Muscle of leg (tissue), 16 donors: ENCODE measurements at places on chromosomes 5 and 9.

DNA sequence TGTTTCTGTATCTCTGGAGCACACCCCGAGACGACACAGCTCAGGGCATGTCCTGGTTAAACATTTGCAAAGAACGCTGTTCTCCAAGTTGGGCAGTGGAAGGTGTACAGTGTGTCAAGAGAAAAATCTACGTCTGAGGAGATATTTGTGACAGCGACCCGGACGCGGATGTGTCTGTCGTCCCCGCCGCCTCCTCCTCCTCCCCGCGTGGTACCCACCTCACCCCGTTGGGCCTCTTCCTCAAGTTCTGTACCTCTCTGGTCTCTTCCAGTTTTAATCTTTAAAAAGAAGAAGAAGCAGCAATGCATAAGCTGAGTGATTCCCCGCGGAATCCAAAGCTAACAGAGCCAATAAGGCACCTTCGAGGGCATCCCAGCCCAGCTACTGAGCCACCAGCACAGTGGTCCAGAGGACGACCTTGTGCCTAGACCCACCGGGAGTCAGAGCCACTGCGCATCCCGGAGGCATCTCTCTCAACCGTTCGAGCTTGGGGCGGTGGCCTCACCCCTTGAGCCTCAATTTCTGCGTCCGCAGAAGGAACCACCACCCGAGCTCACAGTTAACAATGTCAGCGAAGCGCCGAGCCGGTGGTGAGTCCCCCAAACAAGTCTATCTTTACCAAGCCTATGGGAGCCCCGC lies 467 bp downstream of the C9orf78 start:
- peak overlapping the region; percentile 75 for H3K27ac ChIP-seq
- no peak for DNase-seq
- peaks cover 35% of the 10 kb centered on the region for H3K36me3 ChIP-seq
- H3K4me1 ChIP-seq: peaks cover 12% of the 10 kb centered on the region

DNA sequence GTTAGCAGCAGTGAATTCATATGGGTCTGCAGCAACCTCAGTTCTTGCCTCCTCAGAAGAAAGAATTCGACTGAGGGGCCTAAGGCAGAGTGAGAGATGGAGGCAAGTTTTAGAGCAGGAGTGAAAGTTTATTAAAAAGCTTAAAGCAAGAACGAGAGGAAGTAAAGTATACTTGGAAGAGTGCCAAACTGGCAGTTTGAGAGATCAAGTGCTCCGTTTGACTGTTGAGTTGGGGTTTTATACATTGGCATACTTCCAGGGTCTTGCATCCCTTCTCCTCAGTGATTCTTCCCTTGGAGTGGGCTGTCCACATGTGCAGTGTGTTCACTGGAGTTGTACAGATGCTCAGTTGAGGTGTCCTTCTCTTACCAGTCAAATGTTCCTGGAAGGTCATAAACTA lies 203.6 kb downstream of the SPATA31D1 start:
- no peaks in the 10 kb centered on the region for H3K4me1 ChIP-seq
- H3K4me3 ChIP-seq: no peak overlapping the region
- no peak overlapping the region for H3K27ac ChIP-seq
- H3K36me3 ChIP-seq: no peaks in the 10 kb centered on the region
- DNase-seq: no peak

DNA sequence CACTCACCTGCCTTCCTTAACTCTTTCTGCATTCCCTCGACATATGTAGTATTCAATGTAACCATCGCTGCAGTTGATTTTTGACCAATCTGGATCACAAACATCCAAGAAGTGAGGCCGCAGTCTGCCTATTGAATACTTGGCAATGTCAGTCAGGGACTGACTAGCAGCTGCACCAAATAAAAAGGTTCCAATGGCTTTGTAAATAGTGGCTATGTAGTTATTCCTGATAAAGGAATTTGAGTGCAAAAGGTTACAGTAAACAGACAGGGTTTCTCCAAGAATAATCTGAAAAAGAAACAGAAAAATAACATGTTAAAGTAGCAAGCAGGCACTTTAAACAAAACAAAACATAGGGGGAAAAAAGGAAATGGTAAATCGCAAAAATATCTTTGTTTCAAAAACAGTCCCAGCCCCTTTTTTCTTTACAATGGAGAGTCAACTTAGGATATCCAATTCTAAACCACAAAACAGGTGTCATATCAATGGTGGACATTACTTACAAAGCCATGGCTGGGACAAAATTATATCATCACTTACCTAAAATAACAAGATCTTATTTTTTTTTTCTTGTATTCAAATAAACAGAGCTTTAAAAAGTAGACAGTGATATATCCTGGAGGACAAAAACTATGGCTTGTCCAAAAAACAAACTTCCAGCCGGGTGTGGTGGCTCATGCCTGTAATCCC lies 66.8 kb downstream of the PLPP1 start:
- peaks cover 20% of the 10 kb centered on the region for H3K36me3 ChIP-seq
- H3K4me1 ChIP-seq: peaks cover 2% of the 10 kb centered on the region
- H3K4me3 ChIP-seq: no peak overlapping the region
- DNase-seq: no peak

GRCh38 chr5:72314571-72315172 lies 5.4 kb downstream of the MRPS27 start:
- H3K4me1 ChIP-seq: no peaks in the 10 kb centered on the region
- DNase-seq: peak; percentile 46
- peaks cover 19% of the 10 kb centered on the region for H3K36me3 ChIP-seq

DNA sequence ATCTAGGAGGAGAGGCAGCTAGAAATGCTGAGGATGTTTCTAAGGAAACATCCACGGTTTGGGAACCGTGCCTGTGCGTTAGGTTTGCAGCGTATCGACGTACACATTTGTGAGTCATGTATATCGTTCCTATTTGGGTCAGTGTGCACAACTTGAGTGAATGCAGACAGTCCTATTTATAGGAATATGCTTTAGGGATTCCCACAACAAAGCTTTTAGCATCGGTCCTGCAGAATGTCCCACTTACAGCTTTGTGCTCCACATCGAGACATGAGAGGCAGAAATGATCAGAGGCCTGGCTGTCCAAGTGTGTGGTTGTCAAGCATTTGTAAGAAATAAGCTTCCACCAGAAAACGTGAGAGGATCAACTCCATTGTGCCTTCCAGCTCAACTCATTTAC lies 1282.7 kb upstream of the WWC1 start:
- no peaks in the 10 kb centered on the region for H3K4me1 ChIP-seq
- peak; percentile 11 for DNase-seq
- no peaks in the 10 kb centered on the region for H3K36me3 ChIP-seq
- H3K27me3 ChIP-seq: no peaks in the 10 kb centered on the region
- no peak overlapping the region for H3K27ac ChIP-seq

DNA sequence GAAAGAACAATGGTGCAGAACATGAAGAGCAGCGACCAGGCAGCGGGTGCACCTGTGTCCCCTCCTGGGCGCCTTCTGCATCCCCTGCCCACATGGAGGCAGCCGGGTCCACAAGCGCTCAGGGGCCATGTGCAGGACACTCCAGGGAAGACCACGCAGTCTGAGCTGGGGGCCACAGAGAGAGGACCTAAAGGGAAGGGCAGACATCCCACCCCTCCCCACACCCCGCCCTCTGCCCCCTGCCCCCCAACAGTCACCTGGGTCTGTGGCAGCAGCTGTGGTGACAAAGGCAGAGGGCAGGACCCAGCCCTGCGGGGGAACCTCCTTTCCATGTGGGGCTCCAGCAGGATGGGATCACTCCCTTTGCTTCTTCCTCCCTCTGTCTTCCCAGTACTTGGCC lies 805.7 kb downstream of the CDH9 start:
- no peak for DNase-seq
- no peaks in the 10 kb centered on the region for H3K36me3 ChIP-seq
- no peaks in the 10 kb centered on the region for H3K27me3 ChIP-seq
- H3K4me1 ChIP-seq: no peaks in the 10 kb centered on the region
- H3K4me3 ChIP-seq: no peak overlapping the region

GRCh38 chr9:115196919-115197318 lies 79.0 kb upstream of the TNC start:
- H3K27ac ChIP-seq: no peak overlapping the region
- no peaks in the 10 kb centered on the region for H3K36me3 ChIP-seq
- peaks cover 15% of the 10 kb centered on the region for H3K4me1 ChIP-seq

DNA sequence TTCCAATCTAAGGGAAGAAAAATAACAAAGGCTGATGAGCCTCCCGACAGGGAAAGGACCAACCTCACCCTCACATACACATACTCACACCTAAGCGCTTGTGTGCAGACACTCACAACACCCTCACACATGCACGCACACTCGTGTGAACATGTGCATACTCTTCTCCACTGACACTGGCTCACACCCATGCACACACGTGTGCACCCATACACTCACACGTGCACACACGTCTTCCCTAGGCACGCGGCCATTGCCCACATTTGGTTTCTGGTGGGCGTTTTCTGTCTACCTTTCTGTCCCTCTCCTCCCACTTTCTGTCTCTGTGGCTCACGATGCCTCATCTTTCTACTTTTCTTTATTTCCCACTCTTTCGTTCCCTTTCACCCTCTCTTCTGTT lies 169.7 kb upstream of the MVB12B start:
- H3K27me3 ChIP-seq: peaks cover 14% of the 10 kb centered on the region
- no peak overlapping the region for H3K4me3 ChIP-seq
- DNase-seq: no peak
- peaks cover 7% of the 10 kb centered on the region for H3K4me1 ChIP-seq

- DNase-seq: no peak
- no peak overlapping the region for H3K27ac ChIP-seq
- H3K4me3 ChIP-seq: no peak overlapping the region
- H3K4me1 ChIP-seq: peaks cover 8% of the 10 kb centered on the region
- H3K36me3 ChIP-seq: no peaks in the 10 kb centered on the region
These were observed 19.7 kb downstream of the PTTG1 start for GRCh38 chr5:160441311-160441781.

GRCh38 chr5:32058101-32058500 lies 116.0 kb downstream of the GOLPH3 start:
- H3K27me3 ChIP-seq: no peaks in the 10 kb centered on the region
- DNase-seq: no peak
- H3K4me3 ChIP-seq: no peak overlapping the region
- H3K27ac ChIP-seq: no peak overlapping the region
- peaks cover 10% of the 10 kb centered on the region for H3K4me1 ChIP-seq

GRCh38 chr5:78566747-78567425 lies 81.7 kb downstream of the LHFPL2 start:
- no peak for DNase-seq
- H3K27ac ChIP-seq: no peak overlapping the region
- no peak overlapping the region for H3K4me3 ChIP-seq
- H3K36me3 ChIP-seq: peaks cover 9% of the 10 kb centered on the region

- H3K4me3 ChIP-seq: no peak overlapping the region
- no peak overlapping the region for H3K27ac ChIP-seq
- peaks cover 56% of the 10 kb centered on the region for H3K4me1 ChIP-seq
- no peaks in the 10 kb centered on the region for H3K27me3 ChIP-seq
- no peak for DNase-seq
- H3K36me3 ChIP-seq: peaks cover 3% of the 10 kb centered on the region
These were observed 46.0 kb downstream of the VAV2 start for GRCh38 chr9:133945977-133946753.

DNA sequence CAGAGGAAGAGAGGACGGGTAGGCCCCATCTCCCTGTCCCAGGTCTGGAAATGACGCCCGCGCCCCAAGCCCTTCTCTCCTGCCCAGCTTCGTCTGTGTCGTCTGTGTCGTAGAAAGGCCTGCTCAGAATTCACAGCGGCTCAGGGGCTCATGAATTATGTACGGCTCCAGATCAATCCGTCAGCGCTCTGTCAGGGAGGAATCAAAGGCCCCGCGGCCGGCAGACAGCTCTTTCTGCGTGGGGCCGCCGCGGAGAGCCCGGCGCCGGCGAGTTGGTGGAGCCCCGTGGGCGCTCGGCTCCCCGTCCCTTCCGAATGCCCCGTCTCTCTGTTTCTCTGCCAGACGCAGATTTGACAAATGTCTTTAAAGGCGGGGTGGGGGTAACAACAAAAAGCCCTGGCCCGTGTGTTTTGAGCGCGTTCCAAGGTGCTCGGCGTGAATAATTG lies 83.8 kb upstream of the RAPGEF1 start:
- H3K27me3 ChIP-seq: peaks cover 42% of the 10 kb centered on the region
- no peak for DNase-seq
- H3K36me3 ChIP-seq: no peaks in the 10 kb centered on the region
- H3K4me1 ChIP-seq: no peaks in the 10 kb centered on the region
- no peak overlapping the region for H3K4me3 ChIP-seq

DNA sequence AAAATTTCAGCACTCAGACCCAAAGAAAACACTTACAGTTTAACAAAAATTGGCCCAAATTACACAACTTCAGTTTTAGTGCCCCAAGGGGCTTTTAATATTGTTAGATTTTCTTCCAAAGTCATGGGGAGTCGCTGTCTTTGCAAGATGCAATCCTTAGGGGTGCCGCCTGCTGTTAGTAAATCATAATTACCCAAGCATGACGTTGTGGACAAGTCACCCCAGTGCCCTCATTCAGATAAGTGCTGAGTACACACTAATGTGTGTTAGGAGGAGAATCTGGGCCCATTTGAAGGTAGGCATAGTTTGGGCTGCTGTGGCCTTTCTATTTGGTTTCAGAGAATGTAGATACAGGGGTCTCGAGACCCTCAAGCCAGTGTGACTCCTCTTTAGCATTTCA lies 138.1 kb downstream of the SV2C start:
- H3K4me3 ChIP-seq: no peak overlapping the region
- no peaks in the 10 kb centered on the region for H3K36me3 ChIP-seq
- H3K27ac ChIP-seq: no peak overlapping the region
- no peaks in the 10 kb centered on the region for H3K27me3 ChIP-seq
- DNase-seq: no peak

GRCh38 chr5:139808481-139809330 lies 13.1 kb downstream of the PSD2 start:
- H3K36me3 ChIP-seq: no peaks in the 10 kb centered on the region
- H3K4me3 ChIP-seq: no peak overlapping the region
- DNase-seq: peak; percentile 57
- H3K4me1 ChIP-seq: no peaks in the 10 kb centered on the region

DNA sequence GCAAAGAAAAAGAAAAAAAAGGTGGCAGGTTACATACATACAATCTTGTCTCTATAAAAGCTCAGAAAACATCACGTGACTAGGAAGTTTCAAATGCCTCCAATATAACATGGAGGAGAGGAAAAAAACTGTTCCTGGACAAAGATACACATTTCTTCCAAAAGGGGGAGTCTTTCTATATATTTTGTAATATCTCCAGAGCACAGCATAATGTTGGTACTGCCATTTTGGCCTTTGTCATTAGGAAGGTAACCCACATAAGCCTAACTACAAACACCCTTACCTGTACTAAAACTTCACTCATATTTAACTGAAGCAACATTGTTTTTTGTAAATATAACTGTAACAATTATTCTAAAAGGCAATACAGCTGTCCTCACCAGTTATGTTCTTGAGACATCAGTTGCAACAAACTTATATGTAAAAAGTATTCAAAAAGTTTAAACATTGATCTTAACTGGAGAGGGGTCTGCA lies 1.2 kb upstream of the BTF3 start:
- H3K4me3 ChIP-seq: no peak overlapping the region
- peaks cover 6% of the 10 kb centered on the region for H3K36me3 ChIP-seq
- DNase-seq: peak; percentile 57
- no peak overlapping the region for H3K27ac ChIP-seq
- peaks cover 5% of the 10 kb centered on the region for H3K4me1 ChIP-seq
